NCI-H2107 (cell line): ENCODE measurements at places on chromosomes 12 and 14.

DNA sequence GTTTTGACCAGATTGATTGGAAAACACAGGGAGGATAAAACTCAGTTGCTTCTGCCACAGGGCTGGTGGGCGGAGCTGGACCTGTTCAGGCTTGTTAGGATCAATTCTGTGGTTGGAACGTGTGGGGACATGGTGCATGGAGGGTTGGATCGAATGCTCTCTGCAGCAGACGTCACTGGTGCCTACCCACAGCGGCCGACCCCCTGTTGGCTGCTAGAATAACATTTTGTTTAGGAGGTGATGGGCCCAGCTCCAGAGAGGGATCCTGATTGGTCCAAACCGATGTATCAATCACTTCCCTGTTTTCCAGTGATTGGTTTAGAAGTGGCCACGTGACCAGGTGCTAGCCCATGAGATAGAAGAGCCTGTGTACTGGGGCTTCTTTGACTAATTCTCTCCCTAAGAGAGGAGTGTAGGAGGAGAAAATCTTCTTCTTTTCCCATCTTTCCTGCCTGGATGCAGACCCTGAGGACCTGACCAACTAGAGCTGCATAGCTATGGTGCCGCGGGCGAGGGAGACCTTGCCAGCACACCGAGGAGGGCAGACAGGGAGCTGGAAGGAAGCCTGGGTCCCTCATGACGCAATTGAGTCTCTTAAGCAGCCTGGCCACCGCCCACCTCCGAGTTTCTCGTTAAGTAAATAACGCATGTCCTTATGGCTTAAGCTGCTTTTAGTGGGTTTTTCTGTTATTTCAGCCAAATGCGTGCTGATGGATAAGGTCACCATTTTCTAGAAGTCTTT lies 163.5 kb downstream of the AACS start:
- DNase-seq = no peak

DNA sequence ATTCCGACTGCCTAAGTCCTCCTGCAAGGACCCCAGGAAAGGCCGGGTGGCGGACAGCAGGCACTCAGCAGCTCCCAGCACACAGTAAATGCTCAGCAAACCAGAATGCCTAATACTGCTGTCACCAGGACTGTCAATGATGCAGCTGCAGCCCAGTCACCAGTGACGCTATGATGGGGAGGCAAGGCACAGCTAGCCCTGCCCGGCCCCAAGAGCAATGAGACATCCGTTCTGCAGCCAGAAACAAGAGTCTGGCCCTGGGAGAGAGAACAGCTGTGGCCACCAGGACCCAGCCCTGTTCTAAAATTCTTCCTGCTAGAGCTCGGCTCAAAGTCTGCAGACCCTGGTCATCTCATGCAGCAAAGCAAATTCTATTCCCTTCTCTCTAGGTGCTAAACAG lies 69.8 kb downstream of the NCOR2 start:
- no peak for DNase-seq

GRCh38 chr12:104181313-104181712 lies 34.3 kb upstream of the TXNRD1 start:
- no peak for DNase-seq

- no peak for DNase-seq
Measured at GRCh38 chr14:72559202-72559601, 334.7 kb downstream of the DPF3 start.

- DNase-seq = no peak
Measured at GRCh38 chr14:45377166-45377565, 124.2 kb upstream of the MIS18BP1 start.

- no peak for DNase-seq
Measured at GRCh38 chr14:99427632-99428300, 52.9 kb downstream of the SETD3 start.

DNA sequence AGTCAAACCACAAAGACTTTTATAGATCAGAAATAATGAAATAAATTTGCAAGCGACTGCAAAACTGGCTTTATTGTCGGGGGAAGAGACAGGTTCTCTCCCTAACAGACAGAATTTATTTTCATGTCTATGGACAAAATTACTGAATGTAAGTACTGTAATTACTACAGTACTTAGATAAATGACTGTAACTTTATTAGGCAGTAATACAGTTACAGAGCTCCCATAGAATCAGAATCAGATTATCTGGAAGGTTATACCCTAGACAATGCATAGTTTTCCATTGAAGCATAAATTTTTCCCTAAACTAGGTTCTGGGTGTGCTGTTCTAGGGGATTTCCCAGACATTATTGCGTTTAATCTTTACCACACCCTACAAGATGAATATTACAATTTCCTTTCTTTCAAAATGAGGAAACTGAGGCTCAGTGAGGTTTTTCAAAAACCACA lies 114.2 kb downstream of the C12orf75 start:
- DNase-seq = no peak

DNA sequence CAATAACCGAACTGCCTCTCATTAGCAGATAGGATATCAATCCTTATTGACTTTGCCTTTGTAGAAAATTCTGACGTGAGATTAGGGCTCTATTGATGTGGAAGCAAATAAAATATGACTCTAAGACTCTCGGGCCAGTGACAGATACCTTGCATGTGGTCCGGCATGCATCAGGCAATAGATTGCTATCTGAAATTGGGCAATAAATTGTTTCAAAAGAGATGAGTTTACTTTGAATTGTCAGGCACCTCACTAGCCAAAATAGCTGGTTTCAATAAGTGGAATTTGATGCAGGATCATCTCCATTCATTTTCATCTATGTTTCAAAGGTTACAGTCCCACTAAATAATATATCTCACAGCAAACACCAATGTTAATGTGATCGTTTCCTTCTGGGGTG lies 186.3 kb upstream of the PLEKHA5 start:
- DNase-seq = no peak

DNA sequence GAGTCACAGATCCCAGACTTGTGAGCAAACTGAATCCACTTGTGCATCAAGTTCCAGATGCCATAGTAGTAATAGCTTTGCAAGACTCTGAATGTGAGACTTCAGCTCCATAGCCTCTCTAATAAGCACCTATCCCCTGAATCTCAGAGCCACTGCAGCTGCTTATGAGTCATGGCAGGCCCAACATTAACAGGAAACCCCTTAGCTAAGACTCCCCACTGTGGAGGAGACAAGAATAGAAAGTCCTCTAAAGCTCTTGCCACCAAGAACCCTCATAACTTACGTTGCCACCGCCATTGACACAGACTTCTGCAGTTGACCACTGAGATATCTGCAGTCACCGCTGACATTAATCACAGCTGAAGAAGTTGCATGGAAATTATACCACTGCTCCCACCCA lies 62.9 kb upstream of the PDE3A start:
- no peak for DNase-seq

- no peak for DNase-seq
Measured at GRCh38 chr12:28708918-28709371, 440.1 kb upstream of the FAR2 start.

DNA sequence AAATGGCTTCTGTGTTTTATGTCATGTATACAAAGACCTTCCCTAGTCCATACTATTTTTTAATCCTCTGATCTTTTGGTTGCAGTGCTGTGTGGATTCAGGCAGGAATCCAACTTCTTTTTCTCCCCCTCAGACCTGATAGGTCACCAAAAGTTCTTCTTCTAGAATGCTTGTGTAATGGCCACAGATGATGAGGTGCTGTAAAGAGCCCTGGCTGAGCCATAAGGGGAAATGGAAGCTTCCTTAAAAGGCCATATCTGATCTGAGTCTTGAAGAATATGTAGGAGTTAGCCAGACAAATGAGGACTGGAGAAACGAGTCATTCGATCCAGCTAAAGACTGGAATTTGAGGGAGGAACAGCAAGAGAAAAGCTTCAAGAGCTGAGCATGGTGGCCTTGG lies 353.9 kb downstream of the PCNX1 start:
- DNase-seq = no peak

GRCh38 chr12:24109381-24110039 lies 160.0 kb upstream of the SOX5 start:
- DNase-seq = no peak
